ENCODE measurements at places on chromosomes 13 and 19.

GRCh38 chr19:23777216-23777615 is 18.5 kb upstream of the ZNF681 start:
- no peak for DNase-seq

- DNase-seq, result no peak
Measured at GRCh38 chr13:43146400-43146799, 123.0 kb downstream of the DNAJC15 start.

GRCh38 chr13:30111810-30112209 is 195.5 kb downstream of the KATNAL1 start:
- DNase-seq, result peak; percentile 54

DNA sequence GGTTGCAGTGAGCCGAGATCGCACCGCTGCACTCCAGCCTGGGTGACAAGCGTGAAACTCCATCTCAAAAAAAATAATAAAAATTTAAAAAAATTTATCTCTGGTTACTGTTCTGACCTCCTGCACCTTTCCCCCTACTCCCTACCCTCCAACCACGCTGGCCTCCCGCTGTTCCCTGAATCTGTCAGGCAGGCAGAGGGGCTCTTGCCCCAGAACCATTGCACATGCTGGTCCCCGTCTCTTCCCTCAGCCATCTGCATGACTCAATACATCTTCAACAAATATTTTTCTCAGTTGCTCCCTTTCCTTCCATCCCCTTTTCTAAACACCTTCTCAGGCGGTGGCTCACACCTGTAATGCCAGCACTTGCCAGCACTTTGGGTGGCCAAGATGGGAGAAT is 1.1 kb upstream of the FAM187B start:
- no peak for DNase-seq

GRCh38 chr19:18045307-18046050 is 37.5 kb downstream of the ARRDC2 start:
- DNase-seq, result no peak

DNA sequence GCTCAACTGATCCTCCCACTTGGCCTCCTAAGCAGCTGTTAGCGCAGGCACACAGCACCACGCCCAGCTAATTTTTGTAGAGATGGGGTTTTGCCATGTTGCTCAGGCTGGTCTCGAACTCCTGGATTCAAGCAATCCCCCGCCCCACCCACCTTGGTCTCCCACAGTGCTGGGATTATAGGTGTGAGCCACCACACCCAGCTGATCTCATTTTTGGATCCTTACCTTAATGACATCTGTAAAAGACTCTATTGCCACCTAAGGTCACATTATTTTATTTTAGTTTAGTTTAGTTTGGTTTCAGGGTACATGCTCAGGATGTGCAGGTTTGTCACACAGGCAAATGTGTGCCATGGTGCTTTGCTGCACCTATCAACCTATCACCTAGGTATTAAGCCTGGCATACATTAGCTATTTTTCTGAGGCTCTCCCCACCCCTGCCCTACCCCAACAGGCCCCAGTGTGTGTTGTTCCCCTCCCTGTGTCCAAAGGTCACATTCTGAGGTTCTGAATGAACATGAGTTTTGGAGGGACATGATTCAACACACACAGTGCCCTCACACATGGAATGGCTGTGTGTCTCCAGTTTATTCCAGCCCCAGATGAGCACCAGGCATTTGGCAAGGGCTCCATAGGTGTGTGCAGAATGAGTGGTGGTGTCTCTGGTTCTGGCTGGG is 1.3 kb downstream of the OR10H5 start:
- DNase-seq, result no peak

DNA sequence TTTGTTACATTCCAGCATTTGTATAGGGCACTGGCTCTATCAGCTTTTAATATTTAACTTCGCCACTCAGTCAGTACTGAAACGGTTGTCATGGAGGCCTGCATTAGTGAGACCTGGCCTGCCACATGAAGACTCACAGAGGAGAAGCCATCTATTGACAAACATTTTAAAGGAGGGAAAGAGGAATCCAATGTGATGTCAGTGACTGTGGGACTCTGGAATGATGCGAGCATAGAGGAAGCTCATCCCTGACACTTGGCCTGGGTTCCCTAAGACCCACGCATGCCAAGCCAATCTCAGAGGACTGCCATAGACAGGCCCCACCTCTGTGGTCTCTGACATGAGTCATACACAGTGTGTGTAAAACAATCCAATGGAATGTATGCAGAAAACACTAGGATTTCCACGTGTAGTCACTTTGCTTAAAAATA is 7.9 kb upstream of the DPY19L3 start:
- DNase-seq, result no peak

DNA sequence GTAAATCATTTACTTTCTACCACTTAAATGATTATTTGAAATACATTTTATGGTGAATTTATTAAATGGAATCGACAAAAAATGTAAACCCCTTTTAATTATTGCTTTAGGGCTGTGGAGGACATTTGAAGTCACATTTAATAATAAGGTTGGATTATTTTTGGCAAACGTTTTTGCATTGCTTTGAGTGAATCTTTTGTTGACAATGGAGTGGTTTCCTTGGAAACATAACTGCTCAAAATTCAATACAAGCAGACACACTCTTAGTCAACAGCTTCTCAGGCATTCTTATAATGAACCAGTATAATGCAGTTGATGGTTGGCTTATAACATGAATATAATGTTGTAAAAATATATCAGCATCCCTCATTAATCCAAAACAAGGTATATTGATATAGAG is 104.7 kb downstream of the DCLK1 start:
- no peak for DNase-seq

- DNase-seq, result no peak
Measured at GRCh38 chr13:39561971-39562370, 41.0 kb downstream of the LHFPL6 start.

DNA sequence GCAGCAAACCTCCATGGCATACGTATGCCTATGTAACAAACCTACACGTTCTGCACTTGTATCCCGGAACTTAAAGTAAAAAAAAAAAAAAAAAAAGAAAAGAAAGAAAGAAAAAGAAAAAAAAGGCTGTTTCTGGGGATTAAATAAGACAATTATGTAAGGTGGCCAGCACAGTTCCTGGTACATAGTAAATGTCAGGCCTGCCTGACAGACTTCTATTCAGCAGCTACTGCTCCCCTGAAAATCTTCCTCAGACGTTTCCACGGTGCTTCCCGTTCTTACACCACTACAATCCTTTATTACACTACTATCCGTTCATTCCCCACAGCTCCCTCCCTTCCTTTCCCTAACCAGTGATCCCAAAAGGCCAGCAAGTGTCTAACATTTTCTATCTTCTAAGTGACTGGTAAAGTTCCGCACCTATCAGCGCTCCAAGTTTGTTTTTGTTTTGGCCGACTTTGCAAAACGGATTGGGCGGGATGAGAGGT is 636 bp upstream of the RB1 start:
- no peak for DNase-seq
